ENCODE measurements at places on chromosomes 3 and 15.

- no peak for DNase-seq
These were observed 29.5 kb downstream of the CTDSPL start for GRCh38 chr3:37891227-37891626.

DNA sequence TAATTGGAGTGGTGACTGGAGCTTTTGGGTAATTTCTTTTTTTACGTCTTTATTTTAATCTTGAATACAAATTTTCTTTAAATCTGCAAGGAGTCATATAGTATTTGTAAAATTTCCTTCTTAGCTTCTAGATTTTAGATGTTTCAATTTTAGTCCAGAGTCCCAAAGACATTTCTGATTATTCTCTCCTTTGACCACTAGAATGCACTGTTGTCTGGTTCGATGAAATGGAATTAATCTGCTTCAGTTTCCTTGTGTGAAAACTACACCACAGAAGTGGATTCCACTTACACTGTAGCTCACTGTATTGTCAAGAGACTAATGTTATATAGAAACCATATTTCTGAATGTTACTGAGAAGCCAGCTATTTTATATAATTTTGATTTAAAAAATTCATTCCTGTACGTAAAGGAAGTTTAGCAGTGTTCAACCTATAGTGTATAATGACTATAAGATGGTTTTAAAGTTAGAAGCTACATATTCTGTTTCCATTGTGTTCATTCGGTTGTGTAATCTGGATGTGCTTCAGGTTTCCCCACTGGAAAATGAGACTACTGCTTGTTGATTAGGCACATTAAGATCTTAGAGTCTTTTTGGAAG, 6.1 kb downstream of the GRAMD1C start:
- DNase-seq = no peak

- DNase-seq = no peak
These were observed 31.6 kb downstream of the DNAJB8 start for GRCh38 chr3:128435058-128435457.

DNA sequence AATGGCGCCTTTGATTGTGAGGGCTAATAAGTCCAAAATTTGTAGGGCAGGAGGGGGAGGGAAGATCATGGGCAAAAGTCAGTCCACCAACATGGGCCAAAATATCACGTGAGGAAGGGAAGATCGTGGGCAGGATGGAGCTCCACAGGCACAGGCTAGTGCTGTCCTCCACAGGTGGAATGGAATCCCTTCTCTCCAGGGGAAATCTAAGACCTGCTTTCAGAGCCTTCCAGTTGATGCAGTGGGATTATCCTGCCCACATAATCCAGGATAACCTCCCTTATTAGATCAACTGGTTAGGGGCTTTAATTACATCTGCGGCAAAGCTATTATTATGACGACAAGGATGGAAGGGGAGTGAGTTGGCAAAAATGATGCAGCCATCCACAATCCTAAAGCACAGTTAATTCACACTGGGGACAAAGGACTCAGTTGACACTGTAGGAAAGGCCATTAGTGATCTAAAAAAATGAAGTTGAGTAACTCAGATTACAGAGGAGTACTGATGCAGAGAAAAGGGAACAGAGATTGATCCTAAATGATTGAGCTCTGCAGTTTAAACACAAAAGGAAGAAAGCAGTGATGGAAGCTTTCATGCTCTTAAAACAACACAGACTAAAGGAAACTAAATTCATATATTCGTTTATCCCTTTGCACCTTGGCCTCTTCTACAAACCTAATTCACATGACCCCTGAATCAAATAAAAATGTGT, 159.8 kb downstream of the AKAP13 start:
- DNase-seq = no peak

DNA sequence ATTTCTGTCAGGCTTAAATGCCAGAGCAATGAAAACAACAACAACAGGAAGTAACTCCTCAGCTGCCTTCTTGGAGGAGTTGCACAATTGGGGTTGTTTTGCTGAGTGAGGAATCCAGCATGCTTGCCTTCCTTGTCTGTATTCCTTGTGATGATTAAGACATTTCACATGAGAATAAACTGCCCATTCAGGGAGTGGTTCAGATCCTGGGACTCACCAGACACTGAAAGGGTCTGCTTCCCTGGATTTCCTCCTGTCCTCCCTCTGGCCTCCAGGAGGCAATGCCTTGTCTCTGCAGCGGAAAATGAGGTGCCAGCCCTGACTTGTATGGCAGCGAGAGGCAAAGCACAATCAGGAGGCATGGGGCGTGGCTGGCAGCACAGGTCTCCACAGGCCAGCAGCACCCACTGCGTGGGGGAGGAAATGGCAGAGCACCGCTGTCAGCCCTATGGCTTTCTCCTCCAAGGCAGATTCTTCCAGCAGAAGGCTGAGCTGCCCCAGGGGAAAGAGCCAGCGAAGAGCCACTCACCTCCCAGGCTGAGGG, 41.5 kb downstream of the RBP2 start:
- DNase-seq = no peak

- no peak for DNase-seq
These were observed 19.5 kb upstream of the EID1 start for GRCh38 chr15:48858401-48858800.

- DNase-seq = no peak
These were observed 66.4 kb upstream of the RPL35A start for GRCh38 chr3:197883541-197883940.
